NCI-H460 (cell line): ENCODE measurements at places on chromosomes 7 and 10. TPM values are rescaled to one million over a fixed set of nuclear protein-coding genes. Genes with fewer than 3 reads are reported as not detected.

GRCh38 chr7:50682079-50682478 lies 100.6 kb downstream of the GRB10 start:
- DNase-seq, result no peak

DNA sequence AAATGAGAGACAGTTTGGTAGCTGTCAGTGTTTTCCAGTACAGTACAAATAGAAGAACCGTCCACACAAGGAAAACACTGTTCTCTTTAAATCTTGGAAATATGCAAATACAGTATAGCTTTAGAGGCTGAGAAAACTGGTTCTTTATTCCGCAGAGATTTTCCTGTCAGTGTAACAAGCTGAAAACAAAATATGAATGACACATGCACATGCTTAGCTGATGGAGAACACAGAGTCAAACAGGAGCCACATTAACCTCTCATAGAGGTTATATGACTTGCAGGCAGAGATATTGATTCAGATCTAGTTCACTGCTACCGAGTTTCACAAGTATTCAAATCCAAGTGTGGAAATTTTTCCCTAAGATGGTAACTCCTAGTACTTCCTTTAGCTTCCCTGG lies 135.2 kb upstream of the C1QL3 start:
- no peak for DNase-seq

DNA sequence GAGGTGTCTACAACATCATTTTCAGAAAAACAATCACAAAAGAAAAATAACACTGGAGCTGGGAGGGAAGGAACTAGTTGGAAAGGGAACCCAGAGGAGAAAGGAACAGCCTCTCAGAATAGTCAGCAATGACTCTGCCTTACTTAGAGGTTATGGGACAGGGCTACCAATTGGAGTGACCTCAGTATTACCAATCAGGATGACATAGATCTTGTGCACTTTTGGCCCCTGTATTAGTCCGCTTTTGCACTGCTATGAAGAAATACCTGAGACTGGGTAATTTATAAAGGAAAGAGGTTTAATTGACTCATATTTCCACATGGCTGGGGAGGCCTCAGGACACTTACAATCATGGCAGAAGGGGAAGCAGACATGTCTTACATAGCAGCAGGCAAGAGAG lies 99.7 kb upstream of the SDK1 start:
- DNase-seq, result no peak

DNA sequence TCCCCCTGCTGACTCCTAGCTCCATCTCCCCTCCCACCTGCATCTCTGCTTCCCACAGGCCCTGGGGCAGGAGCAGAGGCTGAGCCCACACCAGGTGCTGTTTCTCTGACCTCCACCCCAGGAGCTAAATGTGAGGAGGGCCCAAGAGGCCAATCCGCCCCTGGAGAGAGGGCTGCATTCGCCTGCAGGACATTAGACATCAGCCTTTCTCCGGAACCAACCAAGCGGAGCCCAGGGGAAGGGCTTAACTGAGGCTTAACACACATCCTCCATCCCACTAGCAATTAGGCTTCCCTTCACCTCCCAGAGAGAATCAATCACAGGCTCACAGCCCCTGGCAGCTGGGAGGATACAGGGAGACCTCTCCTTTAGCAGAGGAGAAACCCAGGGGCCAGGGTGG lies 50.5 kb downstream of the SH3PXD2A start:
- DNase-seq, result no peak

GRCh38 chr10:110777661-110778060 lies 94.1 kb upstream of the PDCD4 start:
- DNase-seq, result no peak

DNA sequence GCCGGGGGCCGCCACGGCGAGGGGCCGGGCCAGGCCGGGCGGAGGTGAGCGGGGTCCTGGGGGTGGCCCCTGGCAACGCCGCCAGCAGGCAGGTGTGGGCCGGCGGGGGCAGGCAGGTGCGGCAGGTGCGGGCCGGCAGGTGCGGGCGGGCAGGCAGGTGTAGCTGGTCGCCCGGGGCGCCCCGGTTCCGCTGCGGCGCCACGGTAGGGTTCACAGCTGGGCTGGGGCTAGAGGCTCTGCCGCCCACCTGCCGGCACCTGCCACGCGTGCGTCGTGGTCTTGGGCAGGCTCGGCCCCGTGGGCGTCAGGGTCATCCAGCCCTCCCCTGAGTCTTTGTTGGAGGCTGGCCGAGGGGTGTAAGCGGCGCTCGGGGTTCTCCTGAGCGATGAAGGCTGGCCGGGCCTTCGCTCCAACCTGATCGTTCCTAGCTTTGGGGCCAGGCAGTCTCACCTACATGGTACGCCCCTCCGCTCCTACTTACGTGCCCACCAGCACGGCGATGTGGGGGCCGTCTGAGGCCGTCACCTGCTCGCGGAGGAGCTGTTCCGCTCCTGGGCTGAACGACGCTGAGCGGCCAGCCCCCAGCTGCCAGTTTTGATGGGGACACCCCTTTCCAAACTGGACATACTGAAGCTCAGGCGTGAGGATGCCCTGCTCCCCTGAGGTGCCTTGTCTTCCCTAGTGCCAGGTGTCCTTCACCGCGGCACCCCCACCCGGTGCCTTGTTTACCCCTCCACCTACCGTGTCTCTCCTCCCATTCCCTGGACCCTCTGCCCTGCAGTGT lies 493 bp downstream of the ZMIZ2 start:
- no peak for DNase-seq

DNA sequence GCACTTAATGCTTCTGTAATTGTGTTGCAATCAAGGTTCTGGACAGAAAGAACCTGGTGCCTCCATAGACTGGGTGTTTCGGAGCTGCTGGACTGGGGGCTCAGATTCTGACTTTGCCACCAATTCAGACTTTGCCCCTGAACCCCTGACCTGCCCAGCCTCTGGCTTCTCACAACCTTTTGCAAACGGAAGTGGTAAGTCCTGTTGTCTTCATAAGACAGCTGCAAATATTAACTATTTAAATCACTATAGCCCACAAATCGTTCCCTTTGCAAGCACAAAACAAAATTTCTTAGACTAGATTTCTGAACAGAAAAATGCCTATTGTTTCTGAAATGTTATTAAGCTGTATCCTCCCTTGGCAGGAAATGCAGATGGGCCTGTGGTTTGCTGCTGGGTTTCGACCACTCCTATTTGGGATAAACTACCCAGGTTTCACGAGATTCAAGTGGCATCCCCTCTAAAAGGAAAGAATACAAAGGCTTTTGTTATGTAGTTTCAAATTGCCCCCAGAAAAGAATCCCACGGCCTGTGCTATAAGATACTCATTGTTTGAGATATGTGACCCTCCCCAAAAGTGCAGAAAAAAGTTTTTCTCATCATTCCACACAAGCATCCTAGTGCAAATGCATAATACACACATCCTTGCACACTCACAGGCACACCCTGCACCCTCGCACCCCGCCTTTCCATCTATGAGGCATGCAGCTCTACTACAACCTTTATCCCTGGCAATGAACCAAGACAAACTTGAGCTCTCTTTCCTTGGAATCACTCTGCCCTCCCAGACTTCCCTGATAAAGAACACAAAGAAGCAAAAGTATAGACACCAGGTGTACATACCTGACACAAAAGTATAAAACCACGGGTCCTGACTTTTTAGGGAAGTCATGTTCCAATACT lies 209.1 kb downstream of the PRPF18 start:
- no peak for DNase-seq

DNA sequence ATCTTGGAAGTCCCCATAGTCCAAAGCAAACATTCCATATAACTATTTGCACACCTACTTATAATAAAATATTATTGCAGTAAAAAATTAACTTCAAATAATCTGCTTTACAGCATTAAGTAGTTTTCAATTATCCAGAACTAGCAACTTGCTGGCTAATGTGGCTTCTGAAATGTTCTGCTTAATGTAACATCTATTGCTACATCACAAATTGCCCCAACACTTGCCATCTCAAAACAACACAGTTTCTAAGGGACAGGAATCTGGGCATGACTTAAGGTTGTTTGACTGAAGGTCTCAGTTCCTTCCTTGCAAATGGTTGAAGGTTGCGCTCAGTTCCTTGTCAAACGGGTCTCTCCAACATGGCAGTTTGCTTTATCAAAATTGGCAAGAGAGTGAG lies 378.5 kb upstream of the SEMA3C start:
- no peak for DNase-seq

DNA sequence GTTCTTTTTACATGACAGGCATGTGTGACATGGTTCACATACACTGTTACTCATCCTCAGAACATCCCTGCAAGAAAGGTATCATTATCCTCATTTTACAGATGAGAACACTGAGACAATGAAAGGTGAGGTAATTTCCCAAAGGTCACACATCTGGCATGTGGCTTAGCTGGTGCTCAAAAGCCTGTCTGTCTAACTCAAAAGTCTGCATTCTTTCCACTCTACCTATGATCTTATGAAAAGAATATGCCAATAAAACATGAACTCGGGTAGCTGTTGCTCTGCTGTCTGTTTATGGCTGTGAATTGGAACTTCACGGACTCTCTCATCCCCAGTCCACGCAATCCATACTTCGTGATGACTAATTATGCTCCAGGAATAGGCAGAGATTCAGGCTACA lies 79.0 kb upstream of the ODAD2 start:
- no peak for DNase-seq

GRCh38 chr10:79433324-79434222 lies 11.9 kb downstream of the ZCCHC24 start:
- no peak for DNase-seq

- DNase-seq, result no peak
Measured at GRCh38 chr10:99595770-99596465, 24.3 kb downstream of the SLC25A28 start.

Gene ADRB1
- 2.4 and 2.6 TPM in 2 replicates for total RNA-seq

Gene RAB18
- 78.0 and 116 TPM in 2 replicates for total RNA-seq

Gene GTPBP4
- total RNA-seq, result 71.4 and 99.0 TPM in 2 replicates

Gene SUMF2
- 81.5 and 99.4 TPM in 2 replicates for total RNA-seq
